ENCODE measurements at places on chromosomes 7 and 10.

DNA sequence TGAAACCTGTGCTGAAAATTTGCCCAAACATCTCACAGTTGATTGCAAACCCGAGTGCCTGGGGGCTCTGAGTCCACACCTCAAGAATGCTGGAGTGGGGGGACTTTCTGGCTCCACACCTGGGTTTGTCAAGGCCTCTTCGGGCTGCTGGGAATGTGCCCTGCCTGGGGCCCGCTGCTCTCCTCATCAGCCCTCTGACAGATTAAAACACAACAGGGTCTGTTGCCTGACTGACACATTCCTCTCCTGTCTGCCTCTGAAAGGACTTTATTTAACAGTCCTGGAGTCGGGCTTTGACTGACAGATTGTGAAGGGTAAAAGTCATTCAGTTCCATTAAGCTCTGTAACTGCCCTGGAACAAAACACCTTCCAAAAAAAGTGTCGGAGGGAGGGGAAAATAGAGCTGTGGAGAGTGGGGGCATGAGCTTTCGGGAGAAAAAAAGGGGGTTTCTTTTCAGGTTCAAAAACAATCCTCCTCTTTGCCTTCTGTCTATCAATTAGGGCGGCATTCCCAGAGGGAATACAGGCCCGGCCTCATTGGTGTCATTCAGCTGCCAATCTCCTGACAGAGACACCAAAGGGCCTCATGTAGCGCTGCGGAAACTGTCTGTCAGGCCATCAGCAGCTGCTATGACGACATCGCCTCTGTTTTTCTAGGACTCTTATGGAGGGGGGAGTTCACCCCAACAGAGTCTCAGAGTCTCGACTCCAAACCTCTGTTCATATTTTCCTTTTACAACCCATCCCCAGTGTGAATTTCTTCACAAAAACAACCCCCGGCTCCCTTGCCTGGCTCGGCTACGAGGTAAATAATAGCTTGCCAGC is 398.8 kb upstream of the NFE2L3 start:
- no peak for DNase-seq

- no peak for DNase-seq
Observed at GRCh38 chr7:44184873-44185446, 4.3 kb downstream of the GCK start.

- DNase-seq, result no peak
Observed at GRCh38 chr10:79627075-79627474, 16.3 kb downstream of the SFTPA1 start.

GRCh38 chr10:56370217-56371113 is 9.4 kb upstream of the ZWINT start:
- no peak for DNase-seq

DNA sequence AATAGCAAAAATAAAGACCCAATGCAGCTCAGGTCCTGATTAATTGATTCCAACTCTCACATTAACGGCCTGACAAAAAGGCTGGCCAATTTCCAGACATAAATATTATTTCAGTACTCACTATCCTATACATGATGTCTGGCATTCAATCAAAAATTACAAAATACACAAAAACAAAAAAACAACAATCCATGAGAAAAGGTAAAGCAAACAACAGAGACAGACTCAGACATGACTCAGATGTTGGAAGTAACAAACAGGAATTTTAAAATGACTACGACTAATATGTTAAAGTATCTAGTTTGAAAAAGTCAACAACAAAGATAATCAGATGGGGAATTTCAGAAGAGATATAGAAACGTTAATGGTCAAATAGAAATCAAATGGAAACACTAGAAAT is 152.8 kb downstream of the AMPH start:
- DNase-seq, result no peak

- DNase-seq, result no peak
Observed at GRCh38 chr10:34408381-34408780, 406.7 kb downstream of the PARD3 start.

DNA sequence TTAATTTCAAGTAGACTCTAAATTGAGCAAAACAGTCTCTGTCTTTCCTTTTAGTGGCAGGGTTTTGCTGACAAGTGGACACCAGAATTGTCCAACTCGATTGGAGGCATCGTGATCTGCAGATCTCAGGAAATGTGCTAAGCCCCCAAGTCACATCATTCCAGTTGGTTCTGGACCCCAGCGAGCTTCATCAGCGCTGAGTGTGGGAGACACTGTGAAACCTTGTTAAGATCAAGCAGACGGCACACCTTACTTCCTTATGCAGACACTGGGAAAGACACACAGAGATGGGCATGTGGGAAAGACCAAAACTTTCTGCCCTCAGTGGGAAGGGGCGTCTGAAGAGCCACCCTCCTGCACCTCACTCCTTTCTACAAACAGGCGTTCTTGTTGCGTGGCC is 440.8 kb downstream of the GLRX3 start:
- DNase-seq, result no peak

DNA sequence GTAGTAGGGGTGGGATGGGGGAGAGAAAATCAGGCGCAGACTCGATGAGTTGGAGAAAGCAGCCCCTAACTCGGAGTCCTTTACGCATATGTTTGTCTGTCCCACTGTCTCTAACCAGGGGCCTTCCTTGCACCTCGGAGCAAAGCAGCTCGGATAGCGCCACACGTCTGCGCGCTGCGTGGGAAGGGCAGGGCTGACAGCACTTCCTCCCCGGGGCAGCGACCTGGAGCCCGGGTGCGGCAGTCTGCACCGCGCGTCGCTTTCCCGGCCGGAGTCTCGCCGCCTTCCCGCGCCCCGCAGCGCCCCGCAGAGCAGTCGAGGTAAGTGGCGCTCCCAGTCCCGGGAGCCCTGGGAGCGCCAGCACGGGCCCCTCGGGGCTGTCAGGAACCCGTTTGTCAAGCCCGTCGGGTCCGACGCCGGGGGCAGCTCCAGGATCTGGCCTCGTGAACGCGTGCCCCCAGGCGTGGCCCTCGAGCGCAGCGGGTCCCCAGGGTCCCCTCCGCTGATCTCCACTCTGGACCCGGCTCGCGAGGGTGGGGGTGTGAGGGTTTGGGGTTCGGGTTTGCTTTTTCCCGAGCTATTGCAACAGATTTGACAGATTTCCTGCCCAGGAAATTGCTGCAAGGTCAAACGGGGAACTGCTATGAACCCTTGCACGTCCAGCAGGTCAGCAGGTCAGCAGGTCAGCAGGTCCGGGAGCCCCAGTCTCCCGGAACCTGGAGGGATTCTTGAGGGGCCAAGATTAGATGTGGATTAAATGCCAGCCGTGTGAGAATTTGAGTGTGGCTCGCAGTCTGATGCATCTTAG is 597 bp downstream of the APBB1IP start:
- DNase-seq, result peak; percentile 62

DNA sequence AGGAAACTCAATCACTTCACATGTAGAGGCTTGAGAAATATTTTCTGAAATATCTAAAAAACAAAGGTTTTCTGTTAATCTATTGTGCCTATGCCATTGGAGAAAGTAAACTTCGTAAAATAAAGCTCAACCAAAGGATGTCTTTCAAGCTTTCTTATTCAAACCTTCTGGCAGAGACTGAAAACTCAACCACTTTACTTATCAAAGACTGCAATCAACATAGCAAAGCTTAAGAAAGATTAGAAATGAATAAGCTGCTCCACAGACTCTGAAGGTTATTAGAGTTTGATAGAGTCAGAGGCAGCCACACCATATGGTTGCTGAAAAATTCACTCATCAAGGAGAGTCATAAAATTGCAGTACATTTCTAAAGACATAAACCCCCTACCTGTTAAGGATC is 245.8 kb upstream of the MEOX2 start:
- no peak for DNase-seq

- no peak for DNase-seq
Observed at GRCh38 chr10:51832652-51833383, 133.4 kb upstream of the CSTF2T start.

DNA sequence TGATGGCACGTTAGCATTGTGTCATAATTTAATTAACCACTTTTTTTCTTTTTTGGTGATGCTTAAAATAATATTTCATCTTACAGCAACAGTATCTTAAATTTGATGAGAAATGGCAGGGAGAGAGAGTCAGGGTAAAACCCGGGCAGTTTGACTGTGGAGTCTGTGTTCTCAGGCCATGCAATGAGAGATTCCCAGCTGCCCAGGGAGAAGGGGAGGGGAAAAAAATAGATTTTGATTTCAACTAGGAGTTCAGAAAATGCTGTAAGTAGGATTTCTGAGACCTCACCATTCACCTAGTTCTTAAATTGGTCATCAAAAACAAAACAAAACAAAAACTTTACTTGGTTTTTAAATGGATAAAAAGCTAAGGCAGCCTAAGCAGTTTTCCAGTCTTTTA is 37.4 kb upstream of the XPNPEP1 start:
- no peak for DNase-seq

DNA sequence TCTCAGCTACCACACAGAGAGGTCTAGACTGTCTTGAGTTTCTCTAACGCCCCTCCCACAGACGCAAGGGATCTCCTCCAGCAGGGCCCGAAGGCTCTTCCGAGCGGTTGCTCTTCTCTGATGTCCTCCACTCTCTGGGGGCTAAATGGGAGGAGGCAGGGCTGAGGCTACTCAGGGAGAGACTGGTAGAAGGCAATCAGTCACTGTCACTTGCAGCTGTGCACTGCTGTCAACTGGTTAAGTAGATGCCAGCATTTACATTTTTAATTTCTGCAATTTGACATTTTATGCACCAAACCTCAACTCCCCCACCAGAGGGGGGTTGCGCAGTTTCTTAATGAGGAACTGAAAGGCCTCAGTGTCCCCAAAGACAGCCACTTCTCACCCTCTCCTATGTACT is 442.8 kb downstream of the PLXNA4 start:
- DNase-seq, result no peak

- DNase-seq, result no peak
Observed at GRCh38 chr10:73888514-73888913, 14.2 kb upstream of the CAMK2G start.

DNA sequence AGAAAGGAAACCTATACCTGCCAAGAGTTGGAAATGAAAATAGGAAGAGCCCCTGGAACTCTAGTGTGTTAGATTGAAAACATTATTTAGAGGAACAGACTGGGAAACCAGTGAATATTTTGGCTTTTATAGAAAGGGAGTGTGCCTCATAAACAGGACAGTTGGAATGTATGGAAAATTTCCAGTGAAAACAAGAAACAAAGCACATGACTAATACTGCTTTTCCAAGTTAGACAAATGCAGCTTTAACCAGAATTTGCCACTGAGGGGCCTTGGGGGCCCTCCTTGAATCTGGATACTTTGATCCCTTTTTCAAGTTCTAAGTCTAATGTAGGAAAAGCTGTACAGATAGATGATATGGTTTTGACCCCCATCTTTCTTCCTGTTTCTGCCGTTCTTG is 21.2 kb downstream of the ITGB8 start:
- no peak for DNase-seq

DNA sequence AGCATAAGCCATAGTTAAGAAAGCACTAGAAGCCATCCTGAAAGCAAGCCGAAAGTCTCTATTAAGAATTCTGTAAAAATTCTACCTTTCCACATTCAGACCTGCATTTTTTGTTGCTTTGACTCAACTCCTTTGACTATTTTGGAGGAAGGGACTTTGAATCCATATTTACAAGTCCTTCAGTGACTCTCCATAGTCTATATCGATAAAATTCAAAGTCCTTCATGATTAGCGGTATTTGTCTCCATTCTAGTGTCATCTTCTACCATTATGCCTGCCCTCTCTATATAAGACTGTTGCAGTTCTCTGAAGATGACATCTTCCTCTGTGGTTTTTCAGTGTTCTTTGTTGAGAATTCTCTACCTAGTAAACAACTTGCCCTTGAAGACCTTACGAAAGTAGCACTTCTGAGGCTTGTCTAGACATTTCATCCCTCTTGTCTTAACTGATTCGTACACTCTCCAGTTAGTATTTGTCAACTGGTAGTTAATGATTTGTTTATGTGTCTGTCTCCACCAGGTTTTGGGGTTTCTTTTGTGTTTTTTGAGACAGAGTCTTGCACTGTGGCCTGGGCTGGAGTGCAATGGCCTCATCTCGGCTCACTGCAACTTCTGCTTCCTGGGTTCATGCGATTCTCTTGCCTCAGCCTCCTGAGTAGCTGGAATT is 1.7 kb downstream of the CCSER2 start:
- DNase-seq, result peak; percentile 74

- DNase-seq, result no peak
Observed at GRCh38 chr10:122148876-122149560, 122.1 kb upstream of the BTBD16 start.

DNA sequence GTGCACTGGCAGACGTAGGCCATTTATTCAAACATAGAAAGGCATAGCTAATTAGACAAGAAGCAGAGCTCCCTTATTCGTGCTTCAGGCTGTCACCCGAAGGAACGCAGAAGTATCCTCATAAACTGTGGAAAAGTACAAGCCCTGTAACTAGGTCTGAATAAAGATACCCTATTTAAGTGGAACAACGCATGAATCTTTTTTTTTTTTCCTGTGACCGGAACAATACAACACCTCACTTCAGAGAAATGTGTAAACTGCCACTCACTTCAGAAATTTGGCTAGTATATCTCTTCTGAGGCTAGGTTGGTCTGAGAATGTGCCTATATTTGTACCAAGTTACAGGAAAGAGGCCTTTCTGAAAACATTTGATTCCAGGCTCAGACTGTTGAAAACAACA is 8.0 kb upstream of the CSTF2T start:
- DNase-seq, result no peak

GRCh38 chr7:19056305-19056704 is 61.1 kb downstream of the TWIST1 start:
- no peak for DNase-seq

GRCh38 chr10:90087197-90088023 is 386.0 kb downstream of the KIF20B start:
- DNase-seq, result no peak

- DNase-seq, result peak; percentile 40
Observed at GRCh38 chr10:86400705-86401587, 34.4 kb upstream of the GRID1 start.

DNA sequence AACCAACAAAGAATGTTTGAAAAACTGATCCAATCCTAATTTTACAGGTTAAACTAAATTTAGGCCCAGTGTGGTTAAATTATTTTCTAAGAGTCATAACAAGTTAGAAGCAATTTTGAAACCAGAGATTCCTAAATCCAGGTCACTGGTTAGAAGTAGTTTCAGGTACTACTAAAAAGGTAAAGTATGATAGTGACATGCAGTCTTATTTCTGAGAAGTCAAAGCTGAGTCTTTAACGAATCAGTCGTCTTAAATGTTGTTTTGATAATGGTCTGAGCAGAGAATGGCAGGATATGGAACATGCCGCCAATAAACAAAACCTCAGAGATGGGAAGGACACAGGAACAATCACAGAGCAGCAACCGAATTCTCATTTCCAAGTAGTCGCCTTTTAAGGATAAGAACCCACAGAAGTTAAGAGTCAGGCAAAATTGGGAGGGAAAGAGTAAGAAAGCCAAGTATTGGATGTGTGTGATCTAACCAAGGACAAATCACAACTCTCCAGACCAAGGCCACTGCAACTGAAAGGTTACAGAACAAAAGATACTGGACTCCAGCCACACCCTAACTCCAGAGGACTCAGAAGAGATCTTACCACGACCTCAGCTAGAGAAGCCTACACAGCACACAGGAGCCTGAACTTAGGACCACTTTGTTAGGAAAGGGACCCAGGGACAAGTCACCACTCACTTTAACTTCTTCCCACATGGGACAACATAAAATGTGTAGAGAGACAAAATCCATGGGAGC is 19.7 kb downstream of the TMEM243 start:
- no peak for DNase-seq

All from T-helper 1 cell (primary cell).